ENCODE measurements at places on chromosomes 2 and 18. TPM values are rescaled to one million over a fixed set of nuclear protein-coding genes. Genes with fewer than 3 reads are reported as not detected.

SCG2 gene
- 2.3 TPM for total RNA-seq

C2orf78 gene
- not detected for total RNA-seq

KCNF1 gene
- total RNA-seq = not detected

SKA1 gene
- 2.7 TPM for total RNA-seq

ABCG8 gene
- not detected for total RNA-seq

All from cardiac atrium fibroblast (primary cell).